ENCODE measurements at places on chromosomes 2 and 18. TPM values are rescaled to one million over a fixed set of nuclear protein-coding genes. Genes with fewer than 3 reads are reported as not detected.

- no peak for ATAC-seq
Measured at GRCh38 chr2:200399636-200400035, 93.1 kb downstream of the SPATS2L start.

GRCh38 chr2:26668856-26669750 is 23.4 kb upstream of the KCNK3 start:
- no peak for ATAC-seq

- no peak for ATAC-seq
Measured at GRCh38 chr2:229920011-229920641, 1.7 kb downstream of the TRIP12 start.

Gene ERLEC1
- 38.8 TPM for total RNA-seq

DNA sequence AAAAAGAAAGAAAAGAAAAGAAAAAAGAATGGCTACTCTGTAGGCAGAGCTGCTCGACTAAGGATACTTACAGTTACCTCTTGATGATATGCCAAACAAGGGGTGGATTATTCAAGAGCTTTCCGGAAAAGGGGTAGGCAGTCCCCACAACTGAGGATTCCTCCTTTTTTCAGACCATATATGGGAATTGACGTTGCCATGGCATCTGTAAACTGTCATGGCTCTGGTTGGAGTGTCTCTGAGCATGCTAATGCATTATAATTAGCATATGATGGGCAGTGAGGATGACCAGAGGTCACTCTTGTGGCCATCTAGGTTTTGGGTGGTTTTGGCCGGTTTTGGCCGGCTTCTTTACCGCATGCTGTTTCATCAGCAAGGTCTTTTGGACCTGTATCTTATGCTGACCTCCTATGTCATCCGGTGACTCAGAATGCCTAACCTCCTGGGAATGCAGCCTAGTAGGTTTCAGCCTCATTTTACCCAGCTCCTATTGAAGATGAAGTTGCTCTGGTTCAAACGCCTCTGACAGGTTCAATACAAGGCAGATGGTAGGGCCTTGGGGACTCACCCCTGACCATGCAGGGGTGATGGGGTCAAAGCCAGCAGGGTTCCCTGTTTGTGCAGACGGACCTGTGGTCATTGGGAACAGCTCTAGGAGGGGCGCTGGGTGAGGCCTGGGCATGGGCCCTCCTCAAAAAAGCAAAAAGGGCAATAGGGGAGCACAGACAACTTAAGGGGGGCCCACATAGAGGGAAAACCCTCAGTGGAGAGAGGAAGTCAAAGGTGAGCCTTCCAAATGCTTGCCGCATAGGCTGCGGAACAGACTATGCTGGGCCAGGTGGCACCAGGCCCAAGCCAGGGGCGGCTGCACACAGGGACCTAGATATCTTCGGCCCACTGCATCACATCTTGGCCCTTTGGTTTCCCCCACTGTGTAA is 251.2 kb upstream of the RAB6C start:
- ATAC-seq: no peak

All from gastroesophageal sphincter (tissue), 4 donors.